ENCODE measurements at places on chromosomes 4 and X.

DNA sequence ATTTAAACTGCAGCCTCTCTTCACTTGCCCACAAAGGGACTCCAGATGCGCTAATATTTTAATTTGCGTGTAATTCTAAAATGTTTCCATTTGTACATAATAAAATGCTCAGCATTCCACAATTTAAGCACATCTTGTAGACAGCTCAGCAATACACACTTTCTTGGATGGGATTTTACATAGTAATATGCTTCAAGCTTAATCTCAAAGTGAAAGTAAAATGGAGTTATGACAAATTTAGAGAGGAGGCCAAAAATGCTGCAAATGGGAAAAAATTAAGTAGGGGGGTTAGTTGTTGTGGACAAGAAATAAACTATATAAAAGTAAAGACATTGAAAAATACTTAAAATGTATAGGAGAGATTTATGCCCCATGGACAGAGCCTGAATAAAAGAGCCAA is 149.1 kb downstream of the FBXO8 start:
- DNase-seq: no peak

- DNase-seq: no peak
Observed at GRCh38 chr4:104425948-104426347, 68.7 kb downstream of the CXXC4 start.

DNA sequence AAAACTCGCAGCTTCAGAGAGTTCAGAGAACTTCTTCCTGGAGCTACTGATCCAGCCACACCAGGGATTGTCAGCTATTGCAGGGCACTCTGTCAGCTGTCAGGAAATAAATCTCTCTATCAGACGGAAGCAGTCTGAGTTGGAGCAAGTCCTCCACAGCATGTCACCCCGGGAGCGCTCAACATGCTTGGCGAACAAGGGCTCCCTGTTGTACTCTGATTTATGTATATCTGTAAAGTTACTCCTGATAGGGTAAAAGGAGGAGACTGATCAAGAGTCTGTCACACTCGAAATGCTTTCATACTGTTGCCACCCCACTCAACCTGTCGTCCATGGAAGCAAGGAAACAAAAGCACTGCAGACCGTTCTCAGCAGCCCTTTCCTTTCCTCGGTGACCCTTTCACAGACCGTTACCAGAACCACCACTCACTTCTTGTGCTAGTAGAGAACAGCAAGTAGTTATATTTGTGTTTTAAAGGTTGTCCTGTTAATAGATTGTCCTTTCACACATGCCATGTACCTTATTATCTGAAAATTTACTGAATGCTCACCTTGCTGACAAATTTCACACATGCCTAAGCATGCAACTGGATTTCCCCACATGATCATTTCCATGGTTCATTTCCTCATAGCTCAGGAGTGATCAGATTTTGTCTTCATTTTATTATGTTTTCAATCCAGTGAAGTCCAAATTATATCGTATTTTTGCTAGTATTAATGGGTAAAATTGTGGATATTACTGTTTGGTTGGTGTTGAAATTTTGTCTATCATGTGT is 2108.9 kb upstream of the TENM3 start:
- DNase-seq: peak; percentile 60

- DNase-seq: no peak
Observed at GRCh38 chrX:49191574-49192011, 5.4 kb upstream of the PRICKLE3 start.

GRCh38 chrX:46398126-46398525 is 147.1 kb downstream of the ZNF674 start:
- no peak for DNase-seq

DNA sequence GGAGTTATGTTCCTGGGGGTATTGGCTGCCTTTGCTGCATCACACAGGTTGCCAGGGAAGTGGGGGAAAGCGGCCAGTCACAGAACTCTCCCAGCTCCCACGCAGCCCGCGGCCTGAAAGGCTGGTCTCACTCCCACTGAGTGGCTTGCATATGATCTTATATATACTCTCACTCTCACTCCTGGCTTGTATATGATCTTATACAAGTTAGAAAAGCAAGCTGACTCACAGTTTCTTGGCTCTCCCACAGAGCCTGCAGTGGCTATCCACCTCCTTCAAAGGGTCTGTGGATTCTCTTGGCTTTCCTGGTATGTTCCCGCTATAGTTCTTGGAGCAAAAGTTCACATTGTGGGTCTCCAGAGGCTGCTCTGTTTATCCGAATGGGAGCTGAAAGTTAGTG is 833.5 kb upstream of the GALNTL6 start:
- no peak for DNase-seq

DNA sequence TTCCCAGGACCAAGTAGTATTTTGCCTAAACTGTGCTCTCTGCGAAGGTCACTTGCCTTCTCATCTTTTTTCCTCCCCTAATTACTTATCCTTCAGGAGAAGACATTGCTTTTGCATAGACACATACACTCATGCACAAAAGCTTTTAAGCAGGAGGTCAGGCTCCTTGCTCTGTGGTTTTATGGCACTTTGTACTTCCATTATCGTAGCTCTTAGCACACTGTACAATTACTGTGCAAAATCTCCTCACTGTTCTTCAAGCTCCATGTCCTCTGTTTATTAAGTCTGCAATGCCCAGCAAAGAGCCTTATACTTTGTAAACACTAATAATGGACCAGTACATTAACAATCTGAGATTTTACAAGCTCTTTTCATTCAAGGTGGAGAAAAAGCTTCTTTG is 188.4 kb upstream of the GNPDA2 start:
- no peak for DNase-seq

GRCh38 chr4:6449746-6450369 is 22.6 kb downstream of the PPP2R2C start:
- DNase-seq: no peak

DNA sequence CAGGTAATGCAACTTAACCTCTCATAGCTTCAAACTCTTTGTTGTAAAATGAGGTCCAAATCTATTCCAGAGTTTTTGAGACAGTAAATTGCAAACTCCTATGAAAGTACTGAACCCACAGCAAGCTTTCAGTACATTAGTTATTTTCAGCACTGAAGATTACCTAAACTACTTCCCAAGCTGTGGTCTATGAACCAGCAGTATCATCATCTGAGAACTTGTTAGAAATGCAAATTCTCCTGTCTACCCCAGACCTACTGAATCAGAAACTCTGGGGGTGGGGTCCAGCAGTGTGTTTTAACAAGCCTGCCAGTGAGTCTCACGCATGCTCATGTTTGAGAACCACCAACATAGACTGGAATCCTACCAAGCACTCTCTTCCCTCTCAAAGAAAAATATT is 5.7 kb upstream of the CASP6 start:
- no peak for DNase-seq

DNA sequence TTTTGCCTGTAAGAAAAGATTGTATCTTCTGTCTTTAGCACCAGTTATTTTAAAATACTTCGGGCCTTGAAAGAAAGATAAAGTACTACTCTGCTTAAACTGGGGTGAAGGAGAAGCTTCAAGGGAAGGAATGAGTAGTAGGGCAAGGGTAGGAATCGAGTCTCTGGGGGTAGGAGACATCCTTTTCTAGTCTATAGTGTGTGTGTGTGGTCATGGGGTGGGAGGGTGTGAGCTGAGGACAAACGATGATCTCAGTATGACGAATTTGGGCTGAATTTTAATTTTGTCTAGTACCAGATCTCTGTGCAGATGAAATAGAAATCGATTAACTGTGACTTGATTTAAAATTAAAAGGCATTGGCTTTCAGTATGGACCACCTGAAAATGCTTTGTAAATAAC is 3.3 kb upstream of the MYOZ2 start:
- DNase-seq: no peak

DNA sequence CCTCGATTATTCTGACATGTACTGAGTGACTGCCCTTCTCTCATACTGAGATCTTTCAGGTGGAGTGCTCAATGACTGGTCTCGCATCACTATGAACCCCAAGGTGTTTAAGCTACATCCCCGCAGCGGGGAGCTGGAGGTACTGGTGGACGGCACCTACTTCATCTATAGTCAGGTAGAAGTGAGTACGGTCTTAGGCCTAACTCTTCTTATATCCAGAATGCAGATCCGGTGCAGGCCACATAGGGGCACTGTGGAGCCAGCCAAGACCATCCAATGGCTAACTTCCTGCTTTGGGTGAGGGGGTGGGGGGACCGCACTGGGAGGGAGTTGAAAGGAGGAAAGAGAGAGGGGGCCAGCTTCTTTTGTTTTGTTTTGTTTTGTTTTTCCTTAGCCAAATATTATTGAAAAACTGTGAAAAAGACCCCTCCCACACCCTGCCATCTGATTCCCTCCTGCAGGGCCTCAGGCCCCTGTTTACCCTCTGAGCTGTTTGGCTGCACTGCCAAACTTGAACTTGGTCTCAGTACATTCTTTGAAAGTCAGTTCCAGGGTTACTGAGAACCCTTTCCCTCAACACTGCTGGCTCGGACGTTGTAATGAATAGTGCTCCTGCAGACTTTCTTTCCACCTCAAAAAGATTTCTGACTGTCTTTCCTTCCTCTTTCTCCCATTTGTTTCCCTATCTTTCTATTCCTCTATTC is 16.2 kb downstream of the AWAT2 start:
- peak; percentile 61 for DNase-seq

GRCh38 chrX:154596290-154596929 is 11.5 kb downstream of the CTAG1A start:
- peak; percentile 46 for DNase-seq

DNA sequence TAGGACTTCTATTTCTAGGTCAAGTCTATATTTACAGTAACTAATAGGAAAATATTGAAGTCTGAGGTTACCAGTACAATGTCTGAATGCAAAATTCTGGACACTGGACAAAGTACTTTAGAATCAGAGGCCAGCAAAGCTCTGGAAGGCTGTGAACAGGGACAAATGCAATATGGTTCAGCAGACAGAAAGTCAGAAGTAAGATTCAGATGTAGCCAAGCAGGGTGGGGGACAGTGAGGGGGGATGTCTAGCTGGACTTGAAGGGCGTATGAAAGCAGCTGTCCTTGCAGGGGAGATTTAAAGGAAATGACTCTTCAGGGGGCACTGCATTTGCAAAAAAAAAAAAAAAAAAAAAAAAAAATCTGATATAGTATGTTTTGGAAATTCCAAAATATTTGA is 2.9 kb downstream of the SORBS2 start:
- DNase-seq: no peak

- no peak for DNase-seq
Observed at GRCh38 chr4:177214935-177215334, 94.7 kb upstream of the NEIL3 start.

GRCh38 chr4:153152501-153153338 is 51.5 kb upstream of the TRIM2 start:
- DNase-seq: peak; percentile 78

GRCh38 chr4:182137343-182137742 is 105.9 kb upstream of the TENM3 start:
- no peak for DNase-seq

DNA sequence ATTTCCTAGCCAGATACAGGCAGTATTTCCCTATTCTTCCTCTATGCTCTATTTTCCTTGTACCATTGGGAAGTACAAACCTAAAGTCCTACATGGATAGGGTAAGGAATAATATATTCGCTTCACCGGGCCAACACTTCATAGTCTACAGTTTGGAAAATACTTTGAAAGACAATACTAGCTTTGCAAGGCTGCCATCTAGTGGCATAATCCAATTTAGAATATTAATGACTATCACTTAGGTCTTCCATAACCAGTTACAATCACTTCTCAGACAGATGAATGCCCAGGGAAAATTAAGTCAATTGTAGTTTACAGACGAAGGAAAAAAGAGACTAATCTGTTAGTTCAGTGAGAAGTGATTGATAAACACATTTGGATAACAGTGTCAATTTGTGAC is 141.0 kb upstream of the FAM47C start:
- DNase-seq: peak; percentile 60

DNA sequence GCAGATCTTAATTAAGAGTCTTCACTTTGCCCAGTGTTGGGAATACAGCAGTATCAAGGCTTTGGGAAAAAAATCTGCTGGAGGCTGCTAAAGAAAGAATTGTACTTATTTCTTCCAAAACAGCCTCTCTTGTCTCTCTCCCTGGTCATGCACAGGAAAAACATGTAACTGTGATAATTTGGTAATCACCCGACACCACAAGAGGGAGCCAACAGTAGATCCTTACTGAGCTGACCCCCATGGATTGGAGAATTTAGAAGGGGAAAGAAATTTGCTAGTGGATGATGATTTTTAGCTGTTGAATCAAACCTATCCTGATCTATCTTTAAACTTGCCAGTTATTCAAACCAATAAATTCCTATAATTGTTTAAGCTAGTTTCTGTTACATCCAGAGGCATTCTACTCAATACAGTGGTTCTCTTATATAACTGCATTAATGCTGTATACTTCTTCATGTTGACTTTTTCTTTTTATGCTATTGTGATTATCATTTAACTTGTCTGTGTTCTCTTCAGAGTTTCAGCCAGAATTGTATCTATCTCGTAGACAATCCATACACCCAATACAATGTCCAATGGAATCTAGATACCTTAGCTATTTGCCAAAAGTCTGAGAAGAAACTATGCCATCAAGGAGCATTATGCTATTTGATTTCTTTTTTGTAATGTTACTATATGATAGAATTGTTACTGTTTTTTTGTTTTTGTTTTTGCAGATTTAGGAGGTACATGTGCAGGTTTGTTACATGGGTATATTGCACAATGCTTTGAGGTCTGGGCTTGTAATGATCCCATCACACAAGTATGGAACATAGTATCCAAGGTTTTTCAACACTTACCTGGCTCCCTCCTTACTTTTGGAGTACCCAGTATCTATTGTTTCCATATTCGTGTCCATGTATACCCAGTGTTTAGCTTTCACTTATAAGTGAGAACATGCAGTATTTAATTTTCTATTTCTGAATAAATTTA is 31.3 kb upstream of the ARHGEF38 start:
- DNase-seq: peak; percentile 72

- DNase-seq: no peak
Observed at GRCh38 chr4:165668694-165669093, 204.3 kb upstream of the TLL1 start.

- DNase-seq: no peak
Observed at GRCh38 chr4:52937829-52938228, 75.7 kb downstream of the RASL11B start.

- no peak for DNase-seq
Observed at GRCh38 chrX:152640034-152640818, 2.5 kb downstream of the GABRQ start.

GRCh38 chrX:118115953-118116712 is 477 bp downstream of the KLHL13 start:
- peak; percentile 67 for DNase-seq

GRCh38 chr4:1506956-1507721 is 100.9 kb upstream of the NKX1-1 start:
- DNase-seq: no peak

DNA sequence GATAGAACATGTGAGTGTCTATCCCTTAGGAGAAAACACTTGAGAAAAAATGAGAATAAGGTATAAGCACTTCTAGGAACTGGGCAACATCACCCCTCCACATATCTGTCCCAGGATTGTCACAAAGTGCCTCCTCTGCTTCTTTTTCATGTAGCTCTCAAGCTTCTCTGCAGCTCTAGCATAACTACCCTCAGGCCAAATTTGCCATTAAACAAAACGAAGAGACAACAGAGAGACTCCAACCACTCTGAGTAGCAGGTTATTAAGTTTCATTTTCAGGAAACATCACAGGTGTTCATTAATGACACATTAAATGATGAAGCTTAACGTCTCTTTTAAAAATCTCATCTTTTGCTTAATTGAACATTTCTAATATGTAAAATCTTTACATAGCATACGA is 580.0 kb downstream of the GALNTL6 start:
- no peak for DNase-seq

GRCh38 chr4:80035336-80035735 is 37.7 kb downstream of the ANTXR2 start:
- peak; percentile 45 for DNase-seq

- no peak for DNase-seq
Observed at GRCh38 chr4:51842167-51842553, 793 bp upstream of the DCUN1D4 start.

Data from KBM-7 (cell line).